Activated CD4-positive, alpha-beta T cell treated with anti-CD3 and anti-CD28 coated beads, Interleukin-2, amount 50 U/mL, for 16 hours (primary cell): ENCODE measurements at places on chromosomes 5 and 9.

GRCh38 chr9:129104051-129104450, 6.5 kb downstream of the CRAT start:
- no peak for DNase-seq

DNA sequence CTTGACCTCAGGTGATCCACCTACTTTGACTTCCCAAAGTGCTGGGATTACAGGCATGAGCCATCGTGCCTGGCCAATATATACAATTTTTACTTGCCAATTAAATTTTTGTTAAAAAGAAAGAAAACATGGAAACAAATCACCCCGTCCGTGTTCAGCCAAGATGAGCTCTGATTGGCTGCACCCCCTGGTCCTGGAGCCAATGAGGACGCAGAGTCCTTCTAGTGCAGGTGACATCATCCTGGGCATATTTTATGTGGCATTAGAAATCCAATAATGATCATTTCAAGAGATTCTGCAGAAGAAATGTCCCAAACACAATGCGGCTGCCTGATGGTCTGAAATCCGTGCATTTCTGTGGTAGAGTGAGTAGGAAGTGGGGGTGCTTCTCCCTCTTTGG, 159.5 kb downstream of the GAPVD1 start:
- no peak for DNase-seq

GRCh38 chr9:125183054-125183453, 6.5 kb downstream of the PPP6C start:
- no peak for DNase-seq

GRCh38 chr9:131239161-131239975, 36.9 kb downstream of the FAM78A start:
- DNase-seq = no peak

- no peak for DNase-seq
Measured at GRCh38 chr9:93257808-93258331, 73.9 kb downstream of the WNK2 start.

DNA sequence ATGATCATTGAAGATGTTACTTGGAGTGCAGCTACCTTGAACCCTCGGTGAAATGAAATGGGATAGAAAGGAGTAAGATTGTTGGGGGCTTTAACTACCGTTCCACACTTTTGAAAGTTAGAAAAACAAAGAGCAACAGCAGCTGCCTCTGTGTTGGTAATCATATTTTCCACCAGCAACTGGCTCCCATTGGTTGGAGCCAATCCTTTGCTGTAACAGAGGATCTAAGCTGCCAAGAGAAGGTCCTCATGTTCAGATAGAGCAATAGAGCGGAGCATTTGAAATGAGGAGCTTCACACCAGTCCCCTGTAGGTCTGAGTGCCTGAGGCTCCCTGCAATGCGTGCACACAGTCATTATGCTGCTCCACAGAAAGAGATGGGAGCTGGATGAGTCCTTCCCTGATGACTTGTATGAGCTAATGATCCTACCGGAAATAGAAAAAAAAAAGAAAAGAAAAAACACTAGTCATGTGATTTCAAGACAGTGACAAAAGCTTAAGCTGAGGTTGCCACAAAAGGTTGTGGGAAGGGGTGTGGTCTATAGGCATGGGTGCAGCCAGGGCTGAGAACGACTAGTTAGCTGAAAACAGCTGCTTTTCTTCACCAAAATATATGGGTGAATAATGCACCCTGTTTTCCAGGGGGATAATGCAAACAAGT, 300.7 kb downstream of the MLLT3 start:
- DNase-seq = peak; percentile 35

GRCh38 chr5:128172102-128172501, 88.5 kb downstream of the SLC12A2 start:
- DNase-seq = no peak

DNA sequence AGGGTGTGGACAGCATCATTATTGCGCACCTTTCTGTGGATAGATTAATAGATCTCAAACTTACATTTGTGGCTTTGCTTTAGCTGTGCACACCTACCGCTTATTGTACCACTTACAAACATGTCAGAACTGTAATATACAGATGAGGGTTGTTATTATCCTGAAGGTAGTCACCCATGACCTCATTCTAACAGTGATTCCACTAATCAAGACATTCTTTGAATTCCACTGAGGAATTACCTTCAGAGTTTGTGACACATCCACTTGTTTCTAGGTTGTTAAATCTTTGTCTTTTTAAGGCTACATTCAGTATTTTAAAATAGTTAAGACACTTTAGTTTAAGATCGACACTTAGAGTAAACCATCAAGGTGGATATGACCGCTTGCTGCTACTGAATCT, 7.8 kb downstream of the KCNV2 start:
- DNase-seq = no peak

- DNase-seq = no peak
Measured at GRCh38 chr5:5629607-5629978, 207.1 kb downstream of the ICE1 start.

DNA sequence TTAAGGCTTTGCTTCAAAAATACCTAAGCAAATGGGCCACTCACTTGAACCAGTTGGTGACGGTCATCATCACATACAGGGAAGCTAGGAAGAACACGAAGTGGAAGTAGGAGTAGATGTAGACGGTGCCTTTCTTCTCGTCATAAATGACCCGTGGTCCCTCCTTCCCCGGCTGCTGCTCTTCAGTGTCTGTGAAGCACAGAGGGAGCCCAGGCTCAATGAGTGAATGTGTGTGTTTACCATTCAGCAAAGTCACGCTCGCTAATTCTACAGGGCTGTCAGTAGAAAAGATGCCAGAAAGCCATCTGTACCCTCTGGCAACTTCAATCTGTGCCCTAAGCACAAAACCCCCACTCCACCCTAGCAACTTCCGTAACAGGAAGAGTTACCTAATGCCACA, 109.8 kb downstream of the SERINC5 start:
- DNase-seq = no peak

DNA sequence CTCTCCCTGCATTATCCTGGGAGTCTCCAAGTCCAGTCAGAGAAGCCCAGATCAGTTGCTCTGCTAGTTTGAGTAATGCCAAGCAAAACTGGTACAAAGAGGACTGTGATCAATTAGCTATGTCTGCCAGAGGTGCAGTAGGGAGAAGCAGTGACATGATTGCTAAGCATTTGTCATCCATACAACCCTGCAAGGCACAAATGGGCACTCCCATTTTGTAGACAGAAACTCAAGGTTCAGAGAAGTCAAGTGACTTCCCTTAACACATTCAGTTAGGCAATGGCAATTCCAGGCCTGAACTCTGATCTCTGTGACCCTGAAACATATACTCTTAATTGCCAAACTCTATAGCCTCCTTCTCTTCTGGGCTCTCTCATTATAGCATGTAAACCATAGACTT, 34.0 kb downstream of the NDST1 start:
- no peak for DNase-seq

GRCh38 chr5:36870399-36871040, 6.0 kb upstream of the NIPBL start:
- peak; percentile 86 for DNase-seq

- no peak for DNase-seq
Measured at GRCh38 chr5:21889581-21889980, 963.6 kb downstream of the CDH12 start.

- no peak for DNase-seq
Measured at GRCh38 chr5:90395005-90395404, 14.6 kb downstream of the CETN3 start.

DNA sequence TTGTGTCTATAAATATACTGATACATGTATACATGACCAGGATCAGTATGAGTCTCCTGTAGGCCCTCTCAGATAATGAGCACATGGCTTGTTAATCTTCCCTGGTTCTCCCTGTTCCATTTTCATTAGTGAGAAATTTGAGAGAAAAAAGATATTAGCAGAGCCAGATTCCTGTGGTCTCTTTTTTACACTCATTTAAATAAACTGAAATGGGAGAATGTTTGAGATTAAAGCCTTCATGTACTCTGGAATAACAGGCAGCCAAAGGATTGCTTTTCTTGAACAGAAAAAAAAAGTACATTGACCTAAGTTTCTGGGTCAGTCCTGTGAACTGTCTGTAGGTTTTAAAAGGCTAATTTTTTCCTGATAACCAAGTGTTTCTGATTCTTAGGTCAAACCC, 44.2 kb downstream of the PWWP2A start:
- DNase-seq = no peak

DNA sequence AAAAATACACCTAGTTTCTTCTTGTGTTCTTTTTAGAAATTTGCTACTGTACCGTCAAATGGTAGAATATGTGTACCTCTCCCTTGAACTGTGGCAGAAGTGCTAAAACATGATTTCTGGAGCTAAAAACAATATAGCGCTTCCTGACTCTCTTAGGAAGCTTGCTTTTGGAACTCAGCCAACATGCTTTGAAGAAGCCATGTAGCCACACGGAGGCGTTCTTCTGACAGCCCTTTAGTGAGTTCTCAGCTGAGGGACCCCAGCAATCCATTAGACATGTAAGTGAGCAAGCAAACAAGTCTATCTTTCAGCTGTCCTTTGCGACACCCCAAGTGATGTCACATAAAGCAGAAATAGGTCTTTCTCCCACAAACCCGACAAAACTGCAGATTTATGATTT, 917.0 kb downstream of the CDH9 start:
- no peak for DNase-seq

- no peak for DNase-seq
Measured at GRCh38 chr9:131072107-131072870, 24.0 kb upstream of the AIF1L start.

- no peak for DNase-seq
Measured at GRCh38 chr9:107922260-107922659, 432.7 kb upstream of the KLF4 start.

DNA sequence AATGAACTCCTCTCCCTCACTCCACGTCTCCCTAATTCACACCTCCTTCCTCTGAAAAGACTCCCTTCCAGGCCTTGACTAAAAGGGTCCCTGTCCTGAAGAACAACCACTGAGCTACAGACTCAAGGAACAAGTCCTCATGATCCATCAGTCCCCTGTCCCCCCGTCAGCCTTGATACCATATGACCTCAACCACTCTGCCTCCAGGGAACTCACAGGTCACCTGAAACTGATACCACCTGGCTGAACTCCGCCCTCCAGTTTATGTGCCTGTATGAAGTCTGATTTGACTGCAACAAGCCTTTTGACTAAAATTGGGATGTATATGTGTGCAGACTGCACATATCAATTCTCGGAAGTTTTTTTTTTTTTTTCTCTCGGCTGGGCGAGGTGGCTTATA, 88.7 kb downstream of the UGCG start:
- no peak for DNase-seq

DNA sequence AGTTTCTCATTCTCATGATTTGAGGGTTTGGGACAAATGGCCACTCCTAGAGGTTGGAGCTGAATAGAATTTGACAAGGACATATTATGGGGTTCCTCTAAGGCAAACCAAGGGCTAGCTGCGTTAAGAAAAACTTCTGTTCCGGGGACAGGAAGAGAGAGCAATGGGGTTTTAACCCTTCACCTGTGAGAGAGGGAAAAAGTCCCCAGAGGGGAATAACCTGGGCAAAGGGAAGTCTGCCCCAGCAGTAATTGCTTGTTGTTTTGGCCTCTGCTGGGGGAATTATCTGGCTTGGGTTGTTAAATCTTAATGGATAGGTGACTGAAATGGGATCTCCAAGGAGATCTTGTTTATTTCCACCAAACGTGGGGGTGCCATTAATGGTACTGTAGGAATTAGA, 110.1 kb upstream of the MOCS2 start:
- DNase-seq = no peak

- DNase-seq = no peak
Measured at GRCh38 chr9:121376214-121376830, 6.3 kb upstream of the STOM start.

- no peak for DNase-seq
Measured at GRCh38 chr5:180324601-180324950, 28.6 kb downstream of the GFPT2 start.

GRCh38 chr5:134554319-134555222, 29.1 kb downstream of the JADE2 start:
- peak; percentile 51 for DNase-seq

DNA sequence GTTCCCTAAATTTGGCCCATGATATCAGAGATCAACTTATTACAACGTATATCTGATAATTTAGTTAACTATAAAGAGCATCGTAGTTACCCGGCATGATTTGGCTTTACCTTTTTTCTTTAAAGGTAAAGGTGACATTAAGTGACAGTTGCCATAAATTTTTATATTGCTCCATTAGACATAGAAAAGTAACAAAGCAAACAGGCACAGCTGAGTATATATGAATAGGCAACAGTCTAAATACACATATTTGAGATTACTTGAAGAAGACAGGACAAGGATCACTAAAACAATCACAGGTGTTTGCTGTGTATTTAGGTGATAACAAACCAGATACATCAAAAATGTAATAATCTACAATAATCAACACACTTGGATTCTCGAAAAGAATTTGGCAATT, 34.8 kb downstream of the RFX3 start:
- no peak for DNase-seq

DNA sequence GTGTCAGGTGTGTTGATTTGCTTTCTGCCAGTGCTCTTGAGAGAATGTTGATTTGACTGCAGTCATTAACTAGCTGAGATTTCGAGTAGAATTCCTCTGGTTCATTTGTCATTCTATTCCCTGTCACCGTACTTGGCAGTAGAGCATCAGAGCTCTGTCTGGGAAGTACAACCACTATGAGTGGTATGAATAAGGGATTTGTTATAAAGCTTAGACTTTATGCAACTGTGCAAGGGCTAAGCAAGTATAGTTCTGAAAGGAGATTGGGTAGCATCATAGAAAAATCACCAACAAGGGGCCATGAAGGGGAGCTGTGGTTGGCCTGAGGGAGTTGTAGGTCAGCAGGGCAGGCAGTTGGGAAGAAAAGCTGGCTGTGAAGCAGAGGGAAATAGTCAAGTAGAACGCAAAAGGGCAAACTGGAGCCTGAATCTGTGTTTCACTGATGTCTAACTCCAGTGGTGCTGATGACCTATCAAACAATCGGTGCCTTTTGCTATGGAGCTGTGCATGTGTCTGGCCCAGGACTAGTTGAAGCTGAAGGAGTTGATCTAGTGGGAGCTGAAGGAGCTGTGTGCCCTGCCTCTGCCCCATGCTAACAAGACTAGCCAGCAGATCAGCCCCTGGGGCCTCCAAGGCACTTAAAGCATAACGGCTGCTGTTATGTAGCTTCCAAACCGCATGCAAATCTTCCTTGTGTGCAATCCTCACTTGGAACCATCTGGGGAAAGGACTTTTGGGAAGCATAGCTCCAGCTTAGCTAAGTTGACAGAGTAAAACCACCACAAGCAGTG, 110.0 kb downstream of the SLC28A3 start:
- no peak for DNase-seq

DNA sequence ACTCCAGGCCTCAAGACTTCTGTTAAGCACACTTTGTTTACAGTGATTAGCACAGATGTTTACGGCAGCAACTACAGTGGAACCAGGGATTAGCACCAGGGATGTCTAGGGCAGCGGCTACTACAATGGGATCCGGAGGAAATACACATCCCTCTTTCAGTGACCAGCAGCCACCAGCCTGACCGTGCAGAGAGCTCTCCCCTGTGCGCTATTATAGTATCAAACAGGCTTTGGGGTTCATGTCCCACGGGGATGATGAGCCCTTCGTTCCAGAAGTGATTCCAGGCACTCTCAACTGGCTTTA, 21.5 kb downstream of the GFPT2 start:
- DNase-seq = no peak

- DNase-seq = no peak
Measured at GRCh38 chr9:129009584-129010141, 18.5 kb downstream of the SH3GLB2 start.
